Bladder microvascular endothelial cell (primary cell): ENCODE measurements at places on chromosomes 3 and 15. TPM values are rescaled to one million over a fixed set of nuclear protein-coding genes. Genes with fewer than 3 reads are reported as not detected.

The IGDCC3 gene
- not detected in 2 replicates for total RNA-seq

The FBLN2 gene
- total RNA-seq = 1.6 and 13.8 TPM in 2 replicates

The PEX5L gene
- total RNA-seq = not detected in 2 replicates

The DOCK3 gene
- under 0.01 TPM in 2 replicates for total RNA-seq

The DZIP1L gene
- total RNA-seq = 7.6 and 8.9 TPM in 2 replicates
